ENCODE measurements at places on chromosomes 7 and 10.

DNA sequence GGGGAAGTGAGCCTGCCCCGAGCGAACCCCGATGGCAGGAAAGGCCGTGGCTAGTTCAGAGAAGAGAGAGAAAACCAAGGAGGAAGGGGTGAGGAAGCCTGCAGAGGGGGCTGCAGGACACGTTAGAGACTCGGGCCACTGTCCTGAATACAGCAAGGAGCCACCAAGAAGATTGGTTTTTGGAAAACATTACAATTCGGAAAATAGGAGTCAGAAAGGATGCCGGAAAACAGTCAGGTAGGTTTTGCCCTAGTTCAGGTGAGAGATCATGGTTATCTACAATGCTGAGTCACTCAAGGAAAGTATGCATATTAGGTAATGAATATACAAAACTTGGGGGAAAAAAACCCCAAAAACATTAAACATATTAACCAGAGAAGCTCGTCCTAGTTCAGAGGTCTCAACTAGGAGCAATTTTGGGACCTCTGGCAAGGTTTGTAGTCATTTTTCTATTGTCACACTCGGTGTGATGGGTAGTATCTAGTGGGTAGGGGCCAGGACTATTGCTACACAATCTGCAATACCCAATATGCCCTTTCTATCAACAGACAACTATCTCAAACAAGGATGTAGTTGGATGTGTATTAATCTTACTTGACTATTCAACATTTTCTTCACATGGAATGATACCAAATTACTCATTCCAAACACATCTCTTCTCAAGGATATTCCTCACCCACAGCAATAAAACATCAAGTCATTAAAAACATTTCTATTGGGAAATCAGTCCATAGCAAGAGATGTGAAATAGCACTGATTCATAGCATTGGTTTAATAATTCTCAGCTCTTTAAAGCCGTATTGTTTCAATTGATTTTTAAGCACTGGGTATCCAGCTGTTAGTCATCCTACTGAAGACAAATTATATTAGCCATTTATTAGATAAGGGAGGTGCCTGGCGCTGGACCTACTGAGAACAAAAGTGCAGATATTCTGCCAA lies 74.4 kb upstream of the RSU1 start:
- DNase-seq, result peak; percentile 7

DNA sequence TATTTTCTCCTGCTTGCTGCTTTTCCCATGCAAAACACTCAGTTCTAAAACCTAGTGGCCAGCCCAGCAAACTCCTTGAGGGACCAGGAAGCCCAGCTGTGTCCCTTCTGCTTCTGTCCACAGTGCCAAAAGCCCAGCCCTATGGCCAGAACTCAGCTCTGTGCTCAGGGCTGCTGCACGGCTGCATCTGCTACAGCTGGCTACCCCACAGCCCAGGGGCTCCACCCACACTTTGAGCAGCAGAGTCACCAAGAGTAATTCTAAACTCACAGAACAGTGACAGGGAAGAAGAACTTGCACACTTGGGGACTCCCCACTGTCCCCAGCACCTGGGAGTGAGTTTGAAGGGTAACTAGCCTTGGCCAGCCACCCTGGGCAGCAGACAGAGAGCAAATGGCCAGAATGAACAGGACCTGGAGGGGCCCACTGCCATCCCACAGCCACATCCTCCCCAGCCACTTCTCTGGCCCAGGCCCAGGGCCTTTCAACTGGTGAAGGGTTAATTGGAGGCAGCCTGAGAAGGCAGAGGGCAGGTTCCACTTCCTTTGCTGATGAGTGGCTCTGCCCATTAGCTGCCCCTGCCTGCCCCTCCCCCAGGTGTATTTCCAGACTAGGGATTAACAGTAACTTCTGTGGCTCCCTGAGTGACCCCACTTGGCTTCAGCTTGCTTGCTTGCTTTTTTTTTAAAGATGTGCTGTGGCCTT lies 28.1 kb upstream of the TRIM8 start:
- no peak for DNase-seq

DNA sequence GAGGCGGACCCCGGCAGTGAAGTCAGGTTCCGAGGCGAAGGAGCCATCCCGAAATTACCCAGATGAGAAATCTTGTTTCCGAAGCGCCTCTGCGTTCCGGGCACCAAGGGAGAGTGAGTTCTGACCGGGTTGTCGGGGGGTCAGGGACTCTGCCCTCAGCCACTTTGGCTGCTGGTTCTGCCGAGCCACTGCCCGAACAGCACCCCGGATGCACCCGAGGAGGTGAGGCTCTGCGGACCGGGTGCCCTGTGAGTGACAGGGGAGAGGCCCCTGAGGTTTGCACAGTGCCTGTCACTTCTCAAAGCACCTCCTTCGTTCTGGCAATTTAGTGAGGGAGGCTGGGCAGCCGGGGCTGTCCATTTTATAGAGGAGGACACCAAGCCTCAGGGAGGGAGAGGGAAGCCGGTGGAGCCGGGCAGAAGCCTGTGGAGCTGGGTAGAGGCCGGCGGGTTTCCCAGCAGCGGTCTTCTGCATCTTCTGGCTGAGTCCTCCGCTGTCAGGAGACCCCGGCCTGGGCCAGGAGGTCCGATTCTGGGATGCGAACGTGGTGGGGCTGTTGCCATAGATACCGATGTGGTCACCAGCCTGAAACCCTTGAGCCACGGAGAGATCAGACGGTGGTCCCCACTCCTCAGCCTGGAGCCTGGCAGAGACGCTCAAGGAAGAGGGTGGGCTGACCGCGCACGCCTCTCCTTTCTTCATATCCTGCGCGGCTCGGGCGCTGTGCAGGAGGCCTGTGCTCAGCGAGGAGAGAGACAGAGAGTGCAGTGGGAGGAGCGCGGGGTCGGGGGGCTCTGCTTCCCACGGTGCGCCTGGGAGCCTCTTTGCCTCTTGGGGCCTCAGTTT lies 18.9 kb upstream of the SHH start:
- no peak for DNase-seq

DNA sequence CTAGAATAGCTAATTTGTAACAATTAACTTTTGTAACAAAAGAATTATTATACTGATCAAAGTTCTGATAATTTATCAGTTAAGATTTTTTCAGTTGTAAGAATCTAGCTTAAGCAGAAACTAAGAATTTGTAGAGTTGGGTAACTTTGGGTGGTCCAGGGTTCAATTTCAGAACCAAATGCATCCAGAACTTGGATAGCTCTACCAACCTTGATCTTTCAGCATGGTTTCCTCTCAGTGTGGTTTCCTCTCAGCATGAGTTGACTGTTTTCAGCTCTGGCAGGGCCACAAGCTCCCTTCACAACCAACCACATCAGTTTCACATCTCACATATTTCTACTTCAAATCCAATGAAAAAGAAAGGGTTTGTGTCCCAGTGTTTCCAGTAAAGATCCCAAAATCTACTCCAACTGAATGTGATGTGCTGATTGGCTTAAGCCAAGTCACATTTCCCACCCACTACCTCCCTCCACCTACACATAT lies 3.3 kb upstream of the FAS start:
- DNase-seq, result no peak

DNA sequence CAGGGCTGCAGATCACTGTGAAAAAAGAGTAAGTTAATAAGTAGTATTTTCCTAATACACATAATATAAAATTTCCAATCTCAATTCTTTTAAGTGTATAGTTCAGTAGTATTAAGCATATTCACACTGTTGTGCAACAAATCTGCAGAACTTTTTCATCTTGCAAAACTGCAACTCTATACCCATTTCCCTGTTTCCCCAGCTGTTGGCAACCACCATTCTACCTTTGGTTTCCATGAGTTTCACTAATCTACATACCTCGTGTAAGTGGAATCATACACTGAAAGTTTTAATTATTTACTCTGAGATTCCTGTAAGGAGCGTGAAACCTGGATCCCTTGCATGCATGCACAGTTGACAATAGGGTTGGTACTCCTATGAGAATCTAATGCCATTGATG lies 155.4 kb downstream of the ZPBP start:
- DNase-seq, result no peak

GRCh38 chr7:66140924-66141323 lies 26.3 kb downstream of the CRCP start:
- DNase-seq, result no peak

GRCh38 chr10:76310588-76311080 lies 879.2 kb downstream of the LRMDA start:
- DNase-seq, result no peak

GRCh38 chr10:44263771-44264170 lies 121.1 kb downstream of the CXCL12 start:
- no peak for DNase-seq

GRCh38 chr10:43258562-43259212 lies 8.2 kb downstream of the RASGEF1A start:
- no peak for DNase-seq

DNA sequence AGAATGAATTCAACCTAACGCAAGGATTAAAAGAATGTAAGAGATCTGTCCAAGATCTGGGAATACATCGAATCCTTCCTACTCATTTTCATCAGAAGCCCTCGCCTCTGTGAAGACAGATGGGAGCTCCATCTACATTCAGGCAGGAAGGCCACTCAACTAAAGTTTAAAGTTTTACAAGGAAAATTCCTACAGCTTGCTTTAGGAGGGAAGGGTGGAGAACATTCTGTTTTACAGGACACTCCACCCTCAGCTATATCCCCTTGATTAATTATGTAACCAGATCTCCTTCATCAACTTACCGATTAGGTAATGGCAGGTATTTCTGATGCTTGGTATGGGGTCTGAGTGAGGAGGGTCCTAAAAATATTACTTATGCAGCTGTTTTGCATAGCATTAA lies 5.6 kb upstream of the AHR start:
- no peak for DNase-seq

DNA sequence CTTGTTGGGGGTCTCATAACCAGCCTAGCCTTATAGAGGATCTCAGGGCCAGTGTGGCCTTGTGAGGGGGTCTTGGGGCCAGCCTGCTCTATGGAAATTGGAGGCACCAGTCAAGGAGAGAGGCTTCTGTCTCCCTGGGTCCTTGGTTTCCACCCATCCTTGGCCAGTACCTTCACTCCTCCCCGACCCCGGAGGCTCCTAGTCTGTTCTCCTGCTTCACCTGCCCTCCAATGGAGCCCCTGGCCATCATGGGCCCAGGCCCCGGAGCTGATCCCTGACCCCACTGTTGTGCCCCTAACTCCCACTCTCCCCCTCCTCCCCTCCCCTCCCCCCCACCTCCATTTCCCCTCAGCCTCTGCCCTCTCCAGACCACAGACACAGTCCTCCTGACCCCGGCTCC lies 29.7 kb downstream of the RASGEF1A start:
- DNase-seq, result no peak

- DNase-seq, result no peak
Observed at GRCh38 chr7:142792593-142792992, 21.8 kb downstream of the PRSS2 start.

DNA sequence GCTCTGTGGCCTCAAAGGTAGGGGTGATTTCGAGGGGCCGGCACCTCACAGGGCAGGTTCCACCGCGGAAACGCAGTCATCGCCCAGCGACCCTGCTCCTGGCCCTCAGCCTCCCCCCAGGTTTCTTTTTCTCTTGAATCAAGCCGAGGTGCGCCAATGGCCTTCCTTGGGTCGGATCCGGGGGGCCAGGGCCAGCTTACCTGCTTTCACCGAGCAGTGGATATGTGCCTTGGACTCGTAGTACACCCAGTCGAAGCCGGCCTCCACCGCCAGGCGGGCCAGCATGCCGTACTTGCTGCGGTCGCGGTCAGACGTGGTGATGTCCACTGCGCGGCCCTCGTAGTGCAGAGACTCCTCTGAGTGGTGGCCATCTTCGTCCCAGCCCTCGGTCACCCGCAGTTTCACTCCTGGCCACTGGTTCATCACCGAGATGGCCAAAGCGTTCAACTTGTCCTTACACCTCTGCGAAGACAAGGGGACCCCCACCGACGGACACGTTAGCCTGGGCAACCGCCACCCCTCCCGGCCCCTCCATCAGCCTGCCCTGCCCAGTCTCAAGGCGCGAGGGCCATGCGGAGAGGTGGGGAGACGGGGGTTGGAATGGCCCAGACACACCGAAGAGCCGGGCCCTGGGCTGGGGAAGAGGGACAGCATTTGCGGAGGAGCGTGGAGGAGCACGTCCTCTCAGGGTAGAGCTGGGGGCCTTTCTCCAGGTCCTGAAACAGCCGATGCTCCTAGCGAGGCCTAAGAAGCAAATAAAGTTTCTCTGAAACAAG lies 6.0 kb downstream of the SHH start:
- no peak for DNase-seq

DNA sequence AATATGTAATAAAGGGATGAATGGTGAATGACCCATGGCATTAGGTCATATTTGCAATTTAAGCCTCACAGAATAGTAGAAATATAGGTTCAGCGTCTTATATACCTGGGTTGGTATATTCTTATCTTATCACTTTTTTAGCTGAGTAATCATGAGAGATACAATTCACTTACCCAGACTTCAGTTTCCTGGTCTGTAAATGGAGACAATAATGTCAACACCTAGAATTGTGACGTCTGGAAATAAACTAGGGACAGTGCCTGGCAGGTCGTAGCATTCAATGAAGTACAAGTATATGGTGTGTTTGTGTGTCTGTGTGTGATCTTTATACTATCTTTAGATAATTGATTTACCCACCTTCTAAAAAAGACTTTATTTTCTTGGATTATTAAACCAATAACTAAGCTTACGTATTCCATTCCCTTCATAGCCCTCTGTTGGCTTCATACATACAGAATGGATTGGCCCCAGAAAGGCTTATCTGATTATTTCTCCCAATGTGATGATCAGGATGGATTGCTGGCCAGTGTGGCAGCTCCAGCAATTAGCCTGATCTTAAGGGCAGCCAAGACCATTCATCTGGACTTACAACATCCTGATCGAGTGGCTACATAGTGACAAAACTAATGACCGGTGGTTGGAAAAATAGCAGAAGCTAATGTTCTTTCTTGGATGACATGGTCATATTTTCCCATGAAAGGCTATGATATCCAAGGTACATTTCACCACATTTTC lies 121.2 kb upstream of the NPVF start:
- DNase-seq, result no peak

- DNase-seq, result no peak
Observed at GRCh38 chr7:51237446-51238133, 79.0 kb downstream of the COBL start.

- DNase-seq, result no peak
Observed at GRCh38 chr7:25527665-25528170, 299.4 kb upstream of the NPVF start.

DNA sequence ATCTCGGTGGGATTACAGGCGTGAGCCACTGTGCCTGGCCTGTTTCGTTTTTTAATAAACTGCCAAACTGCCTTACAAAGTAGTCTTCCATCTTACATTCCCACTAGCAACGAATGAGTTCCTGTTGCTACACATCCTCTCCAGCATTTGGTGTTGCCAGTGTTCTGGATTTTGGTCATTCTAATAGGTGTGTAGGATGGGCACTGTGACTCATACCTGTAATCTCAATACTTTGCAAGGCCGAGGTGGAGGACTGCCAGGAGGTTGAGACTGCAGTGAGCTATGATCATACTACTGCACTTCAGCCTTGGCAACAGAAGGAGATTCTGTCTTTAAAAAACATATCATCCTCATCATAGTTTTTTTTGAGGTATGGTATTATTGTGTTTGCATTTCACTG lies 21.4 kb upstream of the RSBN1L start:
- DNase-seq, result no peak

GRCh38 chr7:10474048-10474447 lies 499.6 kb upstream of the PHF14 start:
- DNase-seq, result no peak

Measured in stimulated activated CD4-positive, alpha-beta T cell treated with anti-CD3 and anti-CD28 coated beads, Interleukin-1b, Interleukin-23, amount 100 ng/mL, for 1 hour (primary cell).